ENCODE measurements at places on chromosomes 12 and 14.

DNA sequence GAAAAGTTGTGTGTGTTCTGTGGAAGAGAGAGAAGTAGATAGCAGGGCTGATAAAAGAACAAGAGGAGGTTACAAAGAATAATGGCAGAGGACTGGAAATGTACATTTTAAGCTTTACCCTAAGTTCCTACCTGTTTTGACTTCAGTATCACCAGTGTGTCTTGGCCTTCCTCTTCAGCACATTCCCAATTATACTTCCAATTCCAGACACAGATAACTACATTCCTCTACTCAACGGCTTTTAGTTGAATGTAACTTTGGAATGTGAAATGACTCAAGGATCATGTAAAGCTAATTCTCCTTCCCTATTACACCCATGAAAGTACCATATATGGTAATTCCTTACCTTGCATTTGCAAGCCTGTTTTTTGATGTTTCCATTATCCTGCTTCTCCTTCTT lies 5.0 kb downstream of the MGST1 start:
- DNase-seq: no peak

DNA sequence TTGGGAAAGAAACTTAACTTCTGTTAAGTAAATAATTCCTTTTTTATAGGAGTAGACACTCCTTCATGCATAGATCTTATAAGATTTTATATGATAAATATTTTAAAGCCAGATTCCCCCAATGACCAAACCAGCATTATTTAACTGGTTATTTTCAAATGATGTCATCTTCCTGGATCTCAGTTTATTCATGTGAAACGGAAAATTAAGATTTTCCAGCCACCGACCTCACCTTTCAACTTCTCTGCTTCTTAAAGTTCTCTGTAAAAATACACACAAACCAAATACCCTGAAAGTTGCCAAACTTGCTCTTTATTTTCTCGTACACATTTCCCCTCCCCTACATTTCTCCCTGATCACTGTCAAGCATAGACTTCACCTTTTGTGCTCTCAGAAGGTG lies 364.2 kb downstream of the GALC start:
- no peak for DNase-seq

DNA sequence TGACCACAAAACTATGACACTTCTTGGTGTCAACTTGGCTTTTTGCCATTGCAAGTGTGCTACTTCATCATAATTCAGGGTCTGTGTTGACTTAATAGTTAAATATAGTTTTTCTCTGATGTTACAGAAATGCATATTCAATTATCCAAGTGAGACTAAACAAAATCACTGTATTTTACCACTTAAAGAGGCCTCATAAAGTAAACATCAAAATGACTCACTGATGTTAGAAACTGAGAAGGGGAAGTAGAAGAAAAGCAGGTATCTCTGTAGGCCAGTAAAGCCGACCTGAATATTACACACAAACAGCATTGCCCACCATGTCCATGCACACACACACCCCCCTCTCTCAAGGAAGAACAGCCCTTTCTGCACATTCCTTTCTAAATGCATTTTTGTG lies 55.4 kb downstream of the RPAP3 start:
- no peak for DNase-seq

- DNase-seq: no peak
Measured at GRCh38 chr14:95488376-95489213, 27.9 kb downstream of the SYNE3 start.

DNA sequence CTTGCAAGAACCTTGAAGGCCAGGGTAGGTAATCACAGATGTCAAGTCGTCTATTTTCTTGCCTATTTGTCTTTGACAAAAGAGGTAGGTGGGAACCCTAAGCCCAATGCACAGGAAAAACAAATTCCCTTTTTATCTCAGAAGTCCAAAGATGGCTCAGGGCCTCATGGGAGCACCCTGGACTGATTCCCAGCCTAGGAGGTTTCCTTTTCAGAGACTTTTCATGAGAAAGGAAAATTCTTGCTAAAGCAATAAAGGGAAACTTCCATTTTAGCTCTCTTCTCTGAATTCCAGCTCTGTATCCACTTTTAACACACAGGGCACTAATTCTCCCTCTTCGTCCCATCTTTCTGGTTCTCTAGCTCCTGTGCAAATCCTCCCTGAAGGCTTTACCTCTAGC lies 1.2 kb downstream of the ZNF641 start:
- DNase-seq: no peak

Measured in stimulated activated CD8-positive, alpha-beta memory T cell treated with anti-CD3 and anti-CD28 coated beads, Interleukin-15, amount 100 ng/mL, for 48 hours (primary cell).